Sigmoid colon (tissue), 7 donors: ENCODE measurements at places on chromosomes 4 and X. TPM values are rescaled to one million over a fixed set of nuclear protein-coding genes. Genes with fewer than 3 reads are reported as not detected.

DNA sequence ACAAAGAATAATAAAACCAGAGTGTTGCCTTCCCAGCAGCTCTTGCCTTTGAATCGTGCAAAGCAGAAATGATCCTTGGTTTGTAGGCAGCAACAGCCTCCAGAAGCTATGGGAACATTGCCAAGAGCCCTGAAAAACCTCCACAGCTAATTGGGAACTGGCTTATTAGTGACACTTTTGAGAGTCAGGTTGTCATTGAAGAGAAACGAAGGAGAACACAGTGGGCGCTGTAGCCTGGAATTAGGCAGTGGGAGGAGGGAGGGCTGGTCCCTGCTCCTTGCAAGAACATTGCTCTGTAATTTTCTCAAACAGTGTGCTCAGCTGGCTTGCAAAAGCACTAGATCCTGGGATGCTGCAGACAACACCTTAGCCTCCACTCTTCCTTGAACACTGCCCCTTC lies 331.5 kb upstream of the EMCN start:
- DNase-seq, result no peak

FGF5 gene
- not detected for polyA plus RNA-seq

- DNase-seq, result no peak
Measured at GRCh38 chr4:71296945-71297344, 41.9 kb upstream of the SLC4A4 start.

- no peak for DNase-seq
Measured at GRCh38 chr4:154349829-154350228, 141.8 kb downstream of the DCHS2 start.

S100G gene
- polyA plus RNA-seq, result not detected

DNA sequence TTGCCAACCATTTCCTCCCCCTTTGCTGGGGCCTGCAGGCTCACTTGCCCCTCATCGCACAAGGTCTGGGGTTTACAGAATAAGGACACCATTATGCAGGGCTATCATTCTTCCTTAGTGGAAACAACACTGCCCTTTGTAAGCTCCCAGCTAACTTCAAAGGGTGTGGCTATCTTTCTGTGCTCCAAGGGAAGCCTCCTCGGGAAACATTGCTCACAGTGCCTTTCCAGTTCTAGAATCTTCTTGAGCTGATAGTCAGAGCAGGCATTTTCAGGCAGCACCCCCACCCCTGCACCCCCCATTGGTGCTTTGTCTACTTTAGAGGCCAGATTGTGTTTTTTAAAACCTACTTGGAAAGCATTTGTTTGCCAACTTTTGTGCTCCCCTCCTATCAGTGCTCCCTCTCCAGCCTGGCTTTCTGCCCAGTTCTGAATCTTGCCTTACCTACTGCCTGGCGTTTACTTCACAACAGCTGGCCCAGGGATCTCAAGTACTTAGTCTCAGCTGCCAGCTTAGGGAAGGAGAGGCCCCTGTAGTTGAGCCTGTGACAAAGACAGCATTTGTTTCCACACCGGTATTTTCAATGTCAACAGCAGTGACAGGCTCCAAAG lies 53.5 kb downstream of the PLAC1 start:
- no peak for DNase-seq

DNA sequence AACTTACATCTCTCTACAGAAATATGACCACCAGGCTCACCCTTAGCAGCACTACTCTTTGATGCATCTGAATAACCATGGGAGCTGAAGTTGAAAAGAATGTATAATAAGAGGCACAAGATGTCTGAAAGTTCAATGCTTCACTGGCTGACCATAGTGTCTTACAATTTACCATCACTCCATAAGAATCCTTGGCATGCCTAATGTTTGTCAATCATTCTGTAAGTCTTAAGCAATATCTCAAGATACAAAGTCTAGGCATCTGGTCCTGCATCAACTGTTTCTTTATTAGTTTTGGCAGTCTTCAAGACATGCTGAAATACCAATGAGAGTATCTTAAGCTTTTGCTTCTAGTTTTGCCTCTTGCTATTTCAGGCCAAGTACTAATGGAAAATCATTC lies 755.5 kb downstream of the STIM2 start:
- DNase-seq, result no peak

DNA sequence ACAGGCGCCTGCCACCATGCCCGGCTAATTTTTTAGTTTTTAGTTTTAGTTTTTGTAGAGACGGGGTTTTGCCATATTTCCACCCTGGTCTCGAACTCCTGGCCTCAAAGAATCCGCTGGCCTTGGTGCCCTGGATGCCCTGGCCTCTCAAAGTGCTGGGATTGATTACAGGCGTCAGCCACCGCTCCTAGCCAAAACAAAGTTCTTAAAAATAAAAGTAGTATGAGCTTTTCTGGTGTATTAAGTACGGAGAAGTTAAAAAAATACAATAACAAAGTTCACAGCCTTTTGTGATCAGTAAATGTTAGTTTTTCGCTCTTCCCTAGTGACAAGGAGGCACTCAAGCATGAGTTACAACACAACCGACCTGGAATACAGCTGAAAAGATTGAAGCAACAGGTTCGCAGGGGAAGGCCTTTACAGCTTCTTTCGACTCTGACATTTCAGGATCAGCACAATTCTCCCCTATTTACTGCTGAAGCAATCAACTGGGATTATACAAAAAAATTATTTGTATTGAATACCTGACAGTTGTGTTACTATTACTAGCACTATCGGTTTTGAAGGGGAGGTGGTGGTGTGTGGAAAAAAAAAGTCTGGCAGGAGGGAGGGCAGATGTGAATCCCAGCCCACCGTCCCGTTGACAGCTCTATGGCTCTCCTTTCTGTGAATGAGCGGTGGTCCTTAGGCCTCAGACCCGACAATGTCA lies 893 bp upstream of the METAP1 start:
- DNase-seq, result no peak

DNA sequence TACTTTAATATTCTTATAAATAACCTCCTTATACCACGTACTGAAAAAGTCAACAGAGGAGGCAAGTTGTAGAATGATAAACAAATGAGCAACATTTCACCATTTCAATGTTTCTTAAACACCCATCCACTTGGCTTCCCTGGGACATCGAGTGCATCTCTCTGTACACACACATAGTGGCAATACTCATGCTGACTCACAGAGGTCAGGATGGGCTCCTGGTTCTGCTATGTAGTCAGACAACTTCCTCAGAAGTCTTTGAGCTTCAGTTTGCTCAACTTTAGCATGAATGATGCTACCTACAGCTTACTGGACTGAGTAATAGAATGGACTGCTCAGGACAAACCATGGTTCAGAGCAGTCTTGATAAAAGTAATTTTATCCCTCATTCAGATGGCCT lies 56.9 kb downstream of the MAD2L1 start:
- no peak for DNase-seq

DNA sequence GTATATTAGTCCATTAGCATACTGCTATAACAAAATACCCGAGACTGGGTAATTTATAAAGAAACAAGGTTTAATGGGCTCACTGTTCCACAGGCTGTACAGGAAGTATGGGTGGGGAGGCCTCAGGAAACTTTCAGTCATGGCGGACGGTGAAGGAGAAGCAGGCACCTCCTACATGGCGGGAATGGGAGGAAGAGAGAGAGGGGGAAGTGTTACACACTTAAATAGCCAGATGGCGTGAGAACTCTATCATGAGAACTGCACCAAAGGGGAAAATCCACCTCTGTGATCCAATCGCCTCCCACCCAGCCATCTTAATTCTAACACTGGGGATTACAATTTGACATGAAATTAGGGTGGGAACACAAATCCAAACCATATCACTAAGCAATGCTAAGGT lies 98.9 kb upstream of the SH3RF1 start:
- no peak for DNase-seq

- DNase-seq, result no peak
Measured at GRCh38 chr4:154634058-154634457, 21.6 kb upstream of the FGG start.

DNA sequence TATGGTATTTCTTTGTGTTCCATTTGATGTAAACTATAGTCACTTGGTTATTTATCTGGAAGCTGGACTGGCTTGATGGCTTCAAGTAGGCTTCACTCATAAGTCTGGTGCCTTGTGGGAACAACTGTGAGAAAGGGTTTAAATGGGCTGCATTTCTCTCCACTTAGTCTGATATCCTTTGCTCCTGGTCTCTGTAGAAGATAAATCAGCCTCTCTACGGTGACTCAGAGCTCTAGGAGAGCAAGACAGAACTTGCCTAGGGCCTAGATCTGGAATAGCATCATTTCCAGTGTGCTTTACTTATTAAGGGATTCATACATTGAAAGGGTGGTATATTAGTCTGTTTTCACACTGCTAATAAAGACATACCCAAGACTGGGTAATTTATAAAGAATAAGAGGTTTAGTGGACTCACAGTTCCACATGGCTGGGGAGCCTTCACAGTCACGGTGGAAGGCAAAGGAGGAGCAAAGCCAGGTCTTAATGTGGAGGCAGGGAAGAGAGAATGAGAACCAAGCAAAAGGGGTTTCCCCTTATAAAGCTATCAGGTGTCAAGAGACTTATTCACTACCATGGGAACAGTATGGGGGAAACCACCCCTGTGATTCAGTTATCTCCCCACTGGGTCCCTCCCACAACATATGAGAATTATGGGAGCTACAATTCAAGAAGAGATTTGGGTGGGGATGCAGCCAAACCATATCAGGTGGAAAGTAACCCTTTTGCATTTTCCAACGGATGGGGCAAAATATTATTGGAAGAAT lies 1746.4 kb upstream of the PCDH7 start:
- no peak for DNase-seq

GRCh38 chr4:184729946-184730345 lies 4.0 kb downstream of the CENPU start:
- DNase-seq, result no peak

DNA sequence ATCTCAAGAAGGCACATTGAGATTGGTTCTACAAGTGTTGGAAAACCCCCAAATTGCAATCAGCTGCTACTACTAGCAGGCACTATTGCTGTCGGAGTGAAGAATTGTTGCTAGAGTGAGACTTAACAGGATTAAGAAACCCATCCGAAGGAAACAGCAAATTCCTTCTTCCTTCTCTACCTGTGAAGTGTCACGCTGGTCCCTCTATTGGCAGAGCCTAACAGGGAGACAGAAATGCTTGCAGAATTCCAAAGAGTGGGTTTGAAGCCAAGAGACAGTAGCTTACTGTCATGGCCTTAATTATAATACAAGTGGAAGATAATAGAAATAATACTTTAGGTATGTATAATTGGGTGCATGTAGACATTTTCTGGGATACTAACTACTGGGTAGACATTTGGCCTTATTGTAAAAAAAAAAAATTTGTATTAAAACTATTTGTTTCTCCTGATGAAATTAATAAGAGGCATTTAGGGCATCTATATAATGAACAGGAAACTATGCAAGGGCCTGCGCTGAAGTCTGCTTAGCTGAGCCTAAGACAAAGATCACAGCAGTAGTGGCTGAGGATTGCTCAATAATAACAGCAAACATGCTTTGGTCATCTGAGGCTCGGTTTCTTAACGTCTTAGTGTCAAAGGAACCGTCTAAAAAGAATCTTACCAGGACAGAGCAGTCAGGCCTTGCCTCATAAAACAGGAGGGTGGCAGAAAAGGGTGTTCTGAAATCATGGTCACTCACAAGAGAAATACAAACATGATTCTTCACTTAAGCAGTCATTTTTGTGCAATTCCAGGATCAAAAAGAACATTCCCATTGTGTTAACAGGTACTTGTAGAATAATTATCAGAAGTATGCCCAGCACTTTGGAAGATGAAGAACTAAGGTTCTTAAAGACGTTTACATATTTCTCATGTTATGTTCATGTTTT lies 40.8 kb downstream of the FAM241A start:
- no peak for DNase-seq

DNA sequence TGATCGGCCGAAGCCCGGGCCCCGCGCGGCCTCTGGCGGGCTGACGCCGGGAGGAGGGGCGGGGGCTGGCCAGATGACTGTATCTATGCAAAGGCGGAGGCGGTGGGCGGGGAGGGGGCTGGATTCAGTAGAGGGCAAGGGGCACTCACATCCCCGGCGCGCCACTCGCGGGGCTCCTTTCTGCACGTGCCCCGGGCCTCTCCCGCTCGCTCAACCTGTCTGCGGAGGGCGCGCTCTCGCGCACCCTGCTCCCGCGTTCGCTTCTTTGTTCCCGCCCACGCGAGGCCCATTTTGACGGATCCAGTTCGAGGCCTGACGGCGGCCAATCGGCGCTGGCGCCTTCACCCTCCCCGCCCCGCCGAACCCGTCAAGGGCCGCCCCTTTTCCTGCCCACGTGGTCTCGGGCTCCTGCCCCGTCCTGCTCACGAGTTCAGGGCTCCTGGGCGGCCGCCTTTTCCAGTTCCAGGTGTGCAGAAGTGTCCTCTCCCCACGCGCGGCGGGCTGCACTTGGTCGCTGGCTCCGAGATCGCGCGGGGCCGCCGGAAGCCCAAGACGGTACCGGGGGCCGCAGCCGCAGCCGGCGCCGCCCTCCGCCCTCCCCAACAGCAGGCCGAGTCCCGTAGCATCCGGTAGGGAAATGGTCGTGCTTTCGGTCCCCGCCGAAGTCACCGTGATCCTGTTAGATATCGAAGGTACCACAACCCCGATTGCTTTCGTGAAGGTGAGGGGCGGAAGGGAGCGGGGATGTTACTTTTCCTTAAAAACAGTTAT lies at the start of the genes ENOPH1 and HNRNPDL:
ENOPH1 (plus strand) TSS at position 398 of the 771 bp plus-strand sequence; CDS start at position 638, 240 bp downstream.
HNRNPDL (minus strand) TSS at position 270 of the 771 bp plus-strand sequence. CDS start 772 bp downstream, outside the sequence.
- DNase-seq, result peak; percentile 98

HELT gene
- not detected for polyA plus RNA-seq

DNA sequence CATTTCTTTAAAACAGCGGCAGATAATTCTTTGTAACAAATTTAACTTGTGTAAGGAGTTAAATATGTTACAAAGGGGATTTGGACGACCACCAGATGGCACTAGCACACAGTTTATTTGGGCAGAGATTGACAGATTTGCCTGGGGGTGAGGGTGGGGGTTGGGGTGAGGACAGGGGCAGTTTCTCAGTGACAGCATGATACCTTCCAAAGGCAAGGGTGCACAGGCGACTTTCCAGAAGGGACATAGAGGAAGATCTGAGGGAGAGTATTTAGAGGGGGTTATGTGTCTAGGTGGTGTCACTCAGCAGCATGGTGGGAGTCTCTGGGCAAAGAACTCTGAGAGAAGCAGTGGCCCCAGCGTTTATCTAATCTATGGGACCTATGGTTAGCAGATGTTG lies 9.6 kb upstream of the TMA16 start:
- DNase-seq, result no peak

- no peak for DNase-seq
Measured at GRCh38 chr4:91171217-91171616, 1044.0 kb downstream of the CCSER1 start.

- DNase-seq, result no peak
Measured at GRCh38 chrX:148412006-148412405, 88.4 kb upstream of the AFF2 start.

- no peak for DNase-seq
Measured at GRCh38 chrX:6667048-6667768, 132.3 kb upstream of the VCX3A start.

- no peak for DNase-seq
Measured at GRCh38 chrX:118370921-118371624, 25.2 kb downstream of the WDR44 start.

DNA sequence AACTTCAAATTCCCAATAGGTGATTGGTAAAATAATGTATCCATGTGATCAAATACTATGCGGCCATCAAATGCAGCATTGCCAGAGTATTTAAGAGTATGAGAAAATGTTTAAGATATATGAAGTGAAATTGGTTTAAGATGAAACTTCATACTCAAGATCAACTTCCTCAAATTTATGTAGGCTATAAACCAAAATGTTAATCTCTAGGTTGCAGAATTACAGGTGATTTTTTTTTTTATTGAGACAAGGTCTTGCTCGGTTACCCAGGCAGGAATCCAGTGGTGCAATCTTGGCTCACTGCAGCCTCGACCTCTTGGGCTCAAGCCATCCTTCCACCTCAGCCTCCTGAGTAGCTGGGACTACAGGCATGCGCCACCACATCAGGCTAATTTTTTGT lies 25.3 kb downstream of the ACSL4 start:
- no peak for DNase-seq
